ENCODE measurements at places on chromosomes 13 and 19. TPM values are rescaled to one million over a fixed set of nuclear protein-coding genes. Genes with fewer than 3 reads are reported as not detected.

Gene ANKRD10
- total RNA-seq = 54.9 TPM

DNA sequence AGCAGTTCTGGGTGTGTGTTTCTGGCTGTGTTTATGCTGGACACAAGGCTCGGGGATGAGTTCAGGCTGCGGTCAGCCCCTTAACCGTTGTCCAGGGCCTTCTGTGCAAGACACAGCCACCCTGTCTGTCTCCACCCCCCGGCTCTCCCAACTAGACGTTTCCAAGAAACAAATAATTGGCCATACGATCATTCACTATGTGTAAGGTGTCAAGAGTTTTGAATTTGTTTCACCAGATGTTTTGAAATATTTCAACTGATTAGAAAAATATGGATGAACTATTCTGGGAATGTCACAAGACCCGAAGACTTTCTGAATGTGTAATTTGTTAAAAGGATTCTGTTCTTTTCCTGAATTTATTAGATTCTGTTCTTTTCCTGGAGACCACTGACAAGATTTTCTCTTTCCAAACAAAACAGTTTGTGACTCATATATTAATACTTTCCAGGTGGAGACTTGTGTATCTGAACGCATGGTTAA lies 318.2 kb downstream of the MYO16 start:
- no peak for DNase-seq

DNA sequence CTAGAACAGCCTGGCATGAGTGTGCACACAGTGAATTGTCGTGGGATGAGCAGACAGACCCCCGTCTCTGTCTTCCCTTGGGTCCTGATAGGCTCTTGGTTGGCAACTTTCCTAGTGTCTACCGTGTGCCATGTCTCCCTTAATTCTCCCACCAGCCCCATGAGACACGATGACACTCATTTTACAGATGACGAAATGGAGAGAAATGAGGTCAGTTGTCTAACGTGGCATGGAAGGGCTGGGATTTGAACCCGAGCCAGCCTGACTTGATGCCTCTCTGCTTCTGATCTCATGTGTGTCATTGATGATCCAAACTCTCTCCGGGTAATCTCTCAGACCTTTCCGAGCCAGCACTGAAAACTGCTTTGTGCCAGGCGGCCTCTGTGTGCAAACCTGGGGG lies 8.4 kb upstream of the KLK14 start:
- no peak for DNase-seq

- no peak for DNase-seq
These were observed 389.2 kb downstream of the ITGBL1 start for GRCh38 chr13:101841698-101842097.

- DNase-seq = no peak
These were observed 1.1 kb downstream of the ELF1 start for GRCh38 chr13:41017817-41018601.

DNA sequence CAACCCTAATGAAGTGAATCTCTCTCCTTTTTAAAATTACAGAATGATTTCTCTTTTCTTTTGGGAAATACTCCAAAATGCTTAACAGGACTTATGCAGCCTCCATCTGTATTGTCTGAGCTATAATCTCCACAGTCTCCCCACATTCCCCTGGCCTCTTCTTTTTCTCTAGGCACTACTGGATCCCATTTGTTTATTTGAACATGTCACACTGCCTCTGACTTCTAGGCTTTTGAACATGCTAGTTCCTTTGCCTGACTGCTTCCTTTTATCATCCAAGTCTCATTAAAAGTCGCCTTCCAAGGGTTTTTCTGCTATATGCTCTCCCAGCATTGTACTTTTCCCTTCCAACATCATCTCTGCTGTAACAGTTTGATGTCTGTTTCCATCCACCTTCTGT lies 548.7 kb downstream of the PCDH9 start:
- DNase-seq = no peak

Gene CD37
- not detected for total RNA-seq

DNA sequence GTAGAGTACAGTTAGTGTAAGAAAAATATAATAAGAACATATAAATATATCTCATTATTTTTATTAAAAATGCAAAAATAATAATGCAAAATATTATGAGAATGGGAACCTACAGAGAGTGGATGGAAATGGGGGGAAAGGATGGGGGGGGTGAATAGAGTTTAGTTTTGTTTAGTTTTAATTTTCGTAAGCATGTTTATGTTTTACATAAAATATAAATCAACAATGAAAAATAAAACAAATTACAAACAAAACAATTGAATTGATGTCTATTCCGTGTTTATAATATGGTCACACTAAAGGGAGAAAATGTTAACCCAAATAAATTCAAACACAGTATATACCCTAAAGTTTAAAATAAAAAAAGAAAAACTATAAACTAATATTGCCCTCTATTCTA lies 1717.4 kb upstream of the SPRY2 start:
- no peak for DNase-seq

Gene ZNF345
- total RNA-seq = 0.46 TPM

DNA sequence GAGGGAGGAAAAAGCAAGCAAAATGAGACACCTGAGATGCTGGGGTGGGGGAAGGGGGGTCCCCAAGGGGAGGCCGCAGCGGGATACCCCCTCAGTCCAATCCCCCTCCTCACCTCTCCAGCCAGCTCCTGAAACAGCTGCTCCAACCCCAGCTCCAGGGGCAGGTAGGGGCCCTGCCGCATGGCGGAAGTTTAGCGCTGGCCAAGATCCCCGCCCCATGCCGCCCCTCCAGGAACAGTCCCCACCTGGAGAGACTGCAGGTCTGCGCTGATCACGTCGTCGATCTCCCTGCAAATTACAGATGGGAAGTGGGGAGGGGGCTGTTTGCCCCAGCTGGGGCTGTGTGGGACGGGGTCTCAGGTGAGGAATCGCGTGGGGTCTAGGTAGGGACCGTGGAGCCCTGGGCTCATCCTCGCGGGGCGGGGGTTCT lies 9.0 kb downstream of the CAPN12 start:
- no peak for DNase-seq

DNA sequence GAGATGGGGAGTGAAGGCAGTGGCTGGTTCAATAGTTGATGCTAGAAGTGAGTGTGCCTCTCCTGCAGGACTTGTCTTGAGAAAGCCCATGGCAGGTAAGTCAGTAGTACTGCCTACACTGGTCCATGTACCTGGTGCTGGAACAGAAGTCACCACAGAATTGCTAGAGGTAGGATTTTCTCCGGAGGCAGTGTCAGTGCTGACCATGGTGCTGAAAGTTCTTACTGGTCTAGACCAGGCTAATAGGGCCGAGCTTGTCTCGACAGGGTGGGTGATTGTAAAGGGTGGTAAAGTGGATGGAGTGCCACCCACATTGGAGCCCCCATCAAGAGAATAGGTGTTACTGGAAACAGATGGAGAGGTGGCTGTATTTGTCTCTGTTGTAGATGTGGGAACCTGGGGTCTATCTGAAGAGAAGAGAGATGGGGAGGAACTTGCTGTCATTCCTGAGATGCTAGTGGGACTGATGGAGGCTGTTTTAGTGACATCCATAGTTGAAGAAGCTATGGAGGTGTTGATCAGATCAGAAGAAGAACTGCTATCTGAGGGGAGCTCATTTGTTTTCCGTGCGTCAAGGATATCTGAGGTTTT lies 36.6 kb downstream of the MUC16 start:
- no peak for DNase-seq

DNA sequence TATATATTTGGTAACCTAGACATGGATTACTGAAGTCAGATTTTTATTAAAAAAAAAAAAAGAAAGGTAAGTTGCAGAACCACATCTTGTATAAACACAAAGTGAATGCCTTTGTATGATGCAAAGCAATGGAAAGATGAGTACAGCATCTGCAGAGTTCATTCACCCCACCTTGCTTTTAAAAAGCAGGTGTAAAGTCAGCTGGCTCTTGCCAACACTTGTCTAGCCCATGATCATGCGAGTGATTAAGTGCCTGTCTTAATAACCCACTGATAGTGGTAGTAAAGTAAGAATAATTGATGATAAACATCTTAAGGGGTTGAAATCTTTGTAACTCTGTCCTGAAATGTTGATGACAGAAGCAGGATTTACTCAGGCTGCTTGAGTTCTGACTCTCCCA lies 710.4 kb downstream of the EFNB2 start:
- DNase-seq = no peak

GRCh38 chr13:41543664-41544300 lies 86.4 kb downstream of the RGCC start:
- no peak for DNase-seq

DNA sequence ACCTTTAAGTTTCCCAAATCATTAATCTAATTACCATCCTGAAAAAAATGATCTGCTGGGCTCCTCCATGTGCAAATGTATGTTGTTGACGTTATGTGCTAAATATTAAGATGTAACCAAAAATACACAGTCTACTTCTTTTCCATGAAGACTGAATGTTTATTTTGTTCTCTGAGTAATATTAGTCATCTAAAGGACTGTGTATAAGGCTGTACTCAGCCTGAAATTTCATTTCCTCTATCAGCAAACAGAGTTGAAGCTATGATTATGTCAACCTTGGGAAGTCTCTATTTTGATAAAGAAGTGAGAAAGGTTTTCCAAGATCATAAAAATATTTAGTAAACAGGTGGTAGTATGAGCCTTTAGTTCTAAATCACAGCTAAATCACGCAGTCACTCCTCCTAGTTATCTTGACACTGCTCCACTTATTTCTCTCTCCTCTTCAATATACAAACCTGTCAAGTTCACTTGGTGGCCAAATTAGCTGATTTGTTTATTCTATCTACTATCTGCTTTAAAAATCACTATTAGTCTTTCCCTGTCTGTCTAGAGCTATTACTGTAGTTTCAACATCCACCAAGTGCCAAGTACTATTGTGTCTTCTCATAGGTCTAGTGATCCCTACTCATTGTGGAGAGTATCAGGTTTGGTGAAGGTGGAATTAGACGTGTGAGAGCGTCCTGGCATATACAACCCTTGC lies 211.7 kb upstream of the STARD13 start:
- DNase-seq = no peak

- no peak for DNase-seq
These were observed 9.7 kb downstream of the FUT2 start for GRCh38 chr19:48705431-48705830.

DNA sequence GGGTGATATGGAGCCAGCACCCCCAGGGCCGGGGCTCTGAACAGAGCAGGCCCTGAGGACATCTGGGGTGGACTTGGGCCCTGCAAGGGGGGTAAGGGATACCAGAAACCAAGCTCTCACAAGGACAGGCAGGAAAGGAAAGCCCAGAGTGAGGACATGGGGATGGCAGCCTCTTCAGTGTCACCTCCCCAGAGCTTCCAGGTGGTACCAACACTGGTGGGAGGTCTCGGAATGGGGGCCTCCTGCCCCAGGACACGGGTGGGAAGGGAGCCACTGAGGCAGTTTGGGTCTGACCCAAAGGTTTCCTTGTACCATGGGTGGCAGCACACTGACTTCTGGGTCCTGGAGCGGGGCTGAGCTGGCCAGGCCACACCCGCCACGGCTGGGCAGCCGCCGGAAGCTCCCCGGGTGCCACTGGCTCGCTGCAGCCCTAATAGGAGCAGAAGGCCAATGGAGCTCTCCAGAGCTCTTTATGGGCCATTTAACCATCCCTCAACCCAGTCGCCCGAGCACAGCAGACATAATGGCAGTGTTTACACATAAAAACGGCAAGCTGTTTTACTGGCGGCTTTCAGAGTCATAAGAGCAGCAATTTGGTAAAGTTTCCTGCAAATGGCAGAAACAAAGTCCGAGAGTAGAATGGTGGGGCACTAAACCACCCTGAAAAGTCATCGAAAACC lies 59.3 kb downstream of the PEPD start:
- DNase-seq = no peak

DNA sequence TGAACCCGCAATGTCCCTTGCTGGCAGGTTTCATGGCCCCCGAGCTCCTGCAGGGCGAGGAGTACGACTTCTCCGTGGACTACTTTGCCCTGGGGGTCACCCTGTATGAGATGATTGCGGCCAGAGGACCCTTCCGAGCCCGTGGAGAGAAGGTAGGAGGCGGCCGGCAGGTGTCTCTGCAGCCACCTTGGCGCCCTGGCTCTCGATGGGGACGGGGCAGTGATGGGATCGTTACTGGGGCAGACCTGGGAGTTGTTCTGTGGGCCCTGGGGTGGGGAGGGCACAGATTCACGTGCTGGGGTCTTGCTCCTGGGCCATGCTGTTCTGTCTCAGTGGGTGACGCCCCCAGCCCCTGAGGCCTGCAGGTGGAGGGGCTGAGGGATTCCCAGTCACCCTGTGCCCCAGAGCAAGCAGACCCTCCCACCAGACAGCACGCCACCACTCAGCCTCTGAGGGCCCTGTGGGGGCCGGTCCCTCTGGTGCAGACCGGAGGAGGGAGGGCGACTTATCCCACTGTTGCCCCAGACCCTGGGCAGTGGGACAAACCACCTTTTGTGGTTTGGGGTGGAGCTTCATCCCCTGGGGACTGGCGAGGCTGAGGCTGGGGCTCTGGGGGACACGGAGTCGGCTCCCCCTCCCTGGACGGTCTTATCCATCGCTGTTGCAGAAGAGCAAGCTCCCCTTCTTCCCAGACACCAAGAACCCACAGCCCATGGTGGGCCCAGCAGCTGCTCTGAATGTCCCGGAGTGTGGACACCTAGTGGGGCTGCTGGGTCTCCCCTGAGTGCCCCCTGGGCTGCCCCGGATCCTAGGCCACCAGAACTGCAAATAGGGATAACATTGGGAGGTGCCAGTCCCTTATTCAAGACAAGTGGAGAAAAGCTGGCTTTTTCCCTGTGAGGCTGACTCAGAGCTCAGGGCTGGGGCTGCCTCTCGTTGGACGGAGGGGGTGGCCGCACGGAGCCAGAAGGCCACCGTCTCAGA lies 27.5 kb upstream of the TMEM255B start:
- no peak for DNase-seq

DNA sequence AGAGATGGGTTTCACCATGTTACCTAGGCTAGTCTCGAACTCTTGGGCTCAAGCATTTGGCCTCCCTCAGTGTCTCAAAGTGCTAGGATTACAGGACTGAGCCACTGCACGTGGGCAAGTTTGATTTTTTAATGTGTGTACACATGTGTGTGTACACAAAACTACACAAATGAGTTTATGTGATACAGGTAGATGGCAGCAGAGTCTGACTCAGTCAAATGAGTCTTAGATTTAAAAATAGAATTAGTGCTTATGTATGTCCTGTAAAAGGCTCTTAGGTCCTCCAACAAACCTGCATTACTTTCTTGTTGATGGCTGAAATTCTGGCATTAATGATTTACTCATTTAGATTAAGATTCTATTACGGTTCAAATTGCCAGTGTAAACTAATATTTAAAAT lies 293.7 kb downstream of the PCDH17 start:
- DNase-seq = no peak

- peak; percentile 39 for DNase-seq
These were observed 706 bp upstream of the DNAJC3 start for GRCh38 chr13:95676105-95676761.

Gene ZNF606
- total RNA-seq = 6.2 TPM

Gene PTOV1
- total RNA-seq = 81.9 TPM
